AG10803 (cell line): ENCODE measurements at places on chromosomes 6 and 20.

DNA sequence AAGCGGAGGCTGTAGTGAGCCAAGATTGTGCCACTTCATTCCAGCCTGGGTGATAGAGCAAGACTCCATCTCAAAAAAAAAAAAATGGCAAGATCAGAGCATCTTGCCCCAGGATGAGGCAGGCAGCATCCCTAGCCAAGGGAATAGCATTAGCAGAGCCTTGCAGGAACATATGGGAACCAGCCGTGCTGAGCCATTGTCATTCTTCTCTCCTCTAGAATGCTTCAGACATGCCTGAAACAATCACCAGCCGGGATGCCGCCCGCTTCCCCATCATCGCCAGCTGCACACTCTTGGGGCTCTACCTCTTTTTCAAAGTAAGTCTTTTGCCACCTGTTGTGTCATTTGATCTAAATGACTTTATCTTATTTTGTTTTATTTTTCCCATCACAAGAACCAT is 13.0 kb downstream of the HM13 start:
- DNase-seq = peak; percentile 50

DNA sequence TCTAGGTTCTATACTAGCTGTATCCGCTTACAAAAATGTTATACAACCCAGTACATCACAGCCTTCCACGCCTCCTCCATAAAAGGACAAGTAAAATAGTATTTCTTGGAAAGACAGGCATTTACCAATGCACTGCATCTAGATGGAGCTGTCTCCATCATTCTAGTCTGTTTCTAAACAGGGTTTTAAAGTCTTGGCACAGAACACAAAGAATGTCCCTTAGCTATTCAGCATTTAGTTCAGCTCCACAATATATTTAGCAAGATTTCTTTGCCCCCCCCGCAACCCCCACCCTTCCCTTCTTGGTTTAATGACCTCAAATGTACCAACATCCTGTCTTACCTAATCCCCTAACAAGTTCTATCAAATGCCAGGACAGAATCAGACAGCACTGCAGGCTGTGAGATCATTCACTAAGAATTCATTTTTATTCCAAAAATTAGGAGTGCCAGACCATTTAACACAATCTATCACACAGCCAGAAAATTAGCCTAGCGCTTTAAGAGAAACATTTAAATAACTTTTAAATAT is 198.6 kb downstream of the BACH2 start:
- peak; percentile 98 for DNase-seq

GRCh38 chr6:77440206-77440976 is 22.9 kb downstream of the HTR1B start:
- DNase-seq = no peak

DNA sequence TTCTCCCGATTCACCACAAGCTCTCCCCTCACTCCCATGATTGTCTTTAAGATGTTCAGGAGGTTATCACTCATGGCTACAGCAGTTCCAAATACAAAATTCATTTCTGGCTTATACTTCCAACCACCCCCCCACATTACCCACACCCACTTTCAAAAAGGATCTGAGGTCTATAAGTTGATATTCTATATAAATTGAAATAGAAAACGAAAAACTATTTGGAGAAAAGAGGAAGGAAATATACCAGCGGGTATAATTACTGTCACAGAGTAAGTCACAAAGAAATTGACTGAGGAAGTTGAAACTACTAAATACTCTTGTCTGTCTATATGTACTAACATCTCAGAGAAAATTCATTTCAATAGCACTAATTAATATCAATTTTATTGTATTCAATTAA is 112.7 kb upstream of the TNFAIP3 start:
- no peak for DNase-seq

DNA sequence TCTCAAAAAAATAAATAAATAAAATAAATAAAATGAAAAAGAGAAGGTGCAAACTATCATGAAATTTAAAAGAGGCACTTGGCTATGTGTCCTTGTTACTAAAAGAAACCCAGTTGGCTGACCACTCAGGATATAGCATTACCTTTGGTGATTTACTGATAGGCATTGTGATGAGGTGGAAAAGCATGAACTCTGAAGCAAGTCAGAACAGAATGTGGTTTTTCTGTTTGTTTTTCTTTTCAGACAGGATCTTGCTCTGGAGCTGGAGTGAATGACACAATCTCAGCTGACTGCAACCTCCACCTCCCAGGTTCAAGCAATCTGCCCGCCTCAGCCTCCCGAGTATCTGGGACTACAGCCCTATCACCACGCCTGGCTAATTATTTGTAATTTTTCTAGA is 31.9 kb downstream of the ZNF184 start:
- no peak for DNase-seq

DNA sequence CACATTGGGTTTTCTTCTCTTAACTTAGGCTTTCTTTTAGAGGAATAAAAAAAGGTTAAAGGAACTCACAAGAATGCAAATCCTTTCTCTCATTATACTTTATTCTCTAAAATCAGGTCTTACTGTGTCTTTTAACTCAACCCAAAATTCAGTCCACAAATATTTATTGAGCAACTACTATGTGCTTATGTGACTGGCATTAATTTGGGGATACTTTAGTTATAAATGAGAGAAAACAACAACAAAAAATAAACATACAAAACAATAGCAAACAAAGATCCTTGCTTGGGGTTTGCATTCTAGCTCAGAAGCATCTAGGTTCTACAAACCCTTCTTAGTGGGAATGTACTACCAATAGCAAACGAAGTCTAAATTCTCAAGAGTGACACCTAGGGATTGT is 266.2 kb downstream of the UTRN start:
- DNase-seq = no peak

DNA sequence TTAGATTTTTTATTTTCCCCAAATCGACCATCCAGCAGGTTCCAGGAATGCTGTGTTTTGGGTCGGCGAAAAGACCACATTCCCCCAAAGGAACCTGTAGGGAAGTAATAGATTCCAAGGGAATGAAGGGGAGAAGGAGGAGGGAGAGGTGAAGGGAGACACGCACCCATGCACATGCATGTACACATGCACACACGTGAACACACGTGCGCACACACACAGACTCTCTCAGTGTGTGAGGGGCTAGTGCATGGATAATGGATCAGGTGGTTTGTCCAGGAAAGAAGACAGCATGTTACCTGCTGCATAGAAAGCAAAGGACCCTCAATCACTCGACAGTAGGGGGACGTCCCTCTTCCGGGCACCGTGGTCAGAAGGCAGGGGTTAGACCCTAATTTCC is 52.4 kb upstream of the PDE10A start:
- DNase-seq = no peak

DNA sequence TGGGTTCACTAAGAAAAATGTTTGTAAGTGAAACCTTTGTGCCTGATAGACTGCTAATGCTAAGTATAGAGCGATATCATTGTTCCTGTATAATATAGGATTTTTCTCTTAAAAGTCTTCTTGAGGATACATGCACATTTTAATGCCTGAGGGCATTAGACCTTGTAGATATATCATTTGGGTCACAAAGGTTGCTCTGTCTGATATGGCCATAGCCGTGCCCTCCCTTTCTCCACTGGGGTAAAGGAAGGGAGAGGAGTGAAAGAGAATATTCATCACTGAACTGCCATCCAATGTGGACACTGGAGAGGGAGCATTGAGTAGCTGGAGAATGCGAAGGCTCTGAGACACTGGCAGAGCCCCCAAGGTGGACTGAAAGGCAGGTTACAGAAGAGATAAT is 442.2 kb upstream of the SPTLC3 start:
- DNase-seq = no peak

GRCh38 chr20:10784554-10785183 is 110.9 kb upstream of the JAG1 start:
- DNase-seq = no peak

GRCh38 chr6:159766906-159767305 is 5.1 kb downstream of the ACAT2 start:
- DNase-seq = no peak

DNA sequence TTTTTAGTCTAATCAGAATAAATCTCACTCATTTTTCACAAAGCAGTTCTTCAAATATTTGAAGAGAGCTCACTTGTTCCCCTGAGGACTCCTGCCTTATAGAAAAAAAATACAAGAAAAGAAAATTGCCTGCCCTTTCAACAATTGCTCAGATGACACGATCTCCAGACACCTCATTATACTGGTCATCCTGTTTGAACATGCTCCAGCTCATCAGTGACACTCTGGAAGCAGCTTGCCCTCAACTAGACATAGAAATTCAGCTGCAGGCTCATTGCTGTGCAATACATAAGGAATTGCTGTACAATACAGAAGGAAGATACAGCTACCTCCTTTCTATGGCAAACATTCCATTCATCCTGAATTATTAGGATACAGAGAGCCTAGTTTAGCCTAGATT is 73.1 kb downstream of the OPN5 start:
- no peak for DNase-seq

DNA sequence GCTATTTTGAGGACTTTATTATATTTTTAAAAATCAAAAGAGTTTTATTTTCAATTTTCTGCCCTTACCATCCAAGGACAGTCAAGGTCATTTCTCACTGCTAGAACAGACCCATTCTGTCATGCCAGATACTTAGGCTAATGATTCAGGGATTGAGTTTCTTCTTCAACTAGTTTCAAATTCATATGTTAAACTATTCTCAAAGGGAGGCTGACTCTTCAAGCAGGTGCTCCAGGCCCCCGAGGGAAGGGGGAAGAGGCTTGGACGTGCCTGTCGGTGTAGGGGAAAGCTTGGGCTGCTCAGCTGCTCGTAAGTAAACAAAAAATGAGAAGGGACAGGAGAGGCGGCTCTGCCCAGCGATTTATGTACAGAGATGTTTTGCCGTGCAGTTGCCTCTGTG is 69.4 kb upstream of the MYLIP start:
- no peak for DNase-seq

DNA sequence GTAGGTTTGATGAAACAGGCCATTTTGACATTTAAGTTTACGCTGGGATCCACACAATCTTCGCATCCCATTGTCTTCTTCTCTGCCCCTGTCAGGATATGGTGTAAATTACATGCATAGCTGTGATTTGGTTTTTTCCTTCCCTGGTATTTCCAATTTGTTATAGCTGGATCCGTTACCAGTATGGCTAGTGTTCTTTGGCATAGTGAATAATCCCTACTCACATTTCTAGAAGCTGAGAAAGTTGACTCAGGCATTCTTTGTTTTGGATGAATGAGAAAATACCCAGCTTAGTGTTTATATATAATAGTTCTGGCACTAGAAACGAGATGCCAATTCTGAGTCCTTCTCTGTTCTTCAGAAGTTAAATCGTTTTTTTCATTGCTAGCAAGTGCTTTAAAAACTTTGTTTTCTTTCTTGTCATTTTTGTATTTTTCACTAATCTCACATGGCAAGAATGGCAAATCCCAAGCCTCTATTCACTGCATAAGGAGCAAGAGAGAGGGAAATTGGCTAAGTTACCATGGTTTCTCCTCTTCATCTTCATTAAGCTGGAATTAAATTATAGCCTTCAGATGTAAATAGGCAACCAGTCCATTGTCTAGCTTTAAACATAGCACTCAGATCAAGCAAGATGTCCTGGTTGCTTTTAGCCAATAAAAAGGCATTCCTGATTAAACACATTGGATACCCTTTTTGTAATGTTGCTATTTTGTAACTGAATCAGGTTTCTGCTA is 91.9 kb upstream of the LAMP5 start:
- no peak for DNase-seq

DNA sequence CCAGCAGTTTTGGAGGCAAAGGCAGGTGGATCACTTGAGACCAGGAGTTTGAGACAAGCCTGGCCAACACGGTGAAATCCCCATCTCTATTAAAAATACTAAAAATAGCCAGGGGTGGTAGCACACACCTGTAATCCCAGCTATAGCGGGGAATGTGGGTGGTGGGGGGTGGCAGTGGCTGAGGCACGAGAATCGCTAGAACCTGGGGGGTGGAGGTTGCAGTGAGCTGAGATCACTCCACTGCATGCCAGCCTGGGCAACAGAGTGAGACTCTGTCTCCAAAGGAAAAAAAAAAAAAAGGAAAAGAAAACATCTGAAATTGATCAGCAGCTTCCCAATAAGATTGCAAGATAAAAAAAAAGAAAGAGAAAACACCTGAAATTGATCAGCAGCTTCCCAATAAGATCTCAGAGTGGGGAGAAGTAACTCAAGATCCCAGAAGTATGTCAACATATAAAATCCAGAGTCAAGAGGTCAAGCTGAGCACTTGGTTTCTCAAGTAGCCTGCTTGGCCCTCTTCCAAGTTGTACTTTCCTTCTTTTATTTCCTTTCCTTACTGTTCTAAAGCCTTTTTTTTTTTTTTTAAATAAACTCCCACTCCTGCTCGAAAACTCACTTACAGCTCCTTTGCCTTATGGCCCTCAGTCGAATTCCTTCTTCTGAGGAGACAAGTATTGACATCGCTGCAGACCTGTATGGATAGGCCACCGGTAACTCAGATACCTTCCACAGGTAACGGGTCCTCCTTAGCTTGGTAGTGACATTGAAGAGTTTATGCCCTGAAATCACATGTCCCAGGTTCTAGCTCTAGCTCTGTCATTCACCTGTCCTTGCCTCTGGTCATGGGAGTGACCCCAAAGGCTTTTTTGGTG is 368.5 kb upstream of the SYNCRIP start:
- DNase-seq = no peak
